BE2C (cell line): ENCODE measurements at places on chromosomes 11 and 22.

DNA sequence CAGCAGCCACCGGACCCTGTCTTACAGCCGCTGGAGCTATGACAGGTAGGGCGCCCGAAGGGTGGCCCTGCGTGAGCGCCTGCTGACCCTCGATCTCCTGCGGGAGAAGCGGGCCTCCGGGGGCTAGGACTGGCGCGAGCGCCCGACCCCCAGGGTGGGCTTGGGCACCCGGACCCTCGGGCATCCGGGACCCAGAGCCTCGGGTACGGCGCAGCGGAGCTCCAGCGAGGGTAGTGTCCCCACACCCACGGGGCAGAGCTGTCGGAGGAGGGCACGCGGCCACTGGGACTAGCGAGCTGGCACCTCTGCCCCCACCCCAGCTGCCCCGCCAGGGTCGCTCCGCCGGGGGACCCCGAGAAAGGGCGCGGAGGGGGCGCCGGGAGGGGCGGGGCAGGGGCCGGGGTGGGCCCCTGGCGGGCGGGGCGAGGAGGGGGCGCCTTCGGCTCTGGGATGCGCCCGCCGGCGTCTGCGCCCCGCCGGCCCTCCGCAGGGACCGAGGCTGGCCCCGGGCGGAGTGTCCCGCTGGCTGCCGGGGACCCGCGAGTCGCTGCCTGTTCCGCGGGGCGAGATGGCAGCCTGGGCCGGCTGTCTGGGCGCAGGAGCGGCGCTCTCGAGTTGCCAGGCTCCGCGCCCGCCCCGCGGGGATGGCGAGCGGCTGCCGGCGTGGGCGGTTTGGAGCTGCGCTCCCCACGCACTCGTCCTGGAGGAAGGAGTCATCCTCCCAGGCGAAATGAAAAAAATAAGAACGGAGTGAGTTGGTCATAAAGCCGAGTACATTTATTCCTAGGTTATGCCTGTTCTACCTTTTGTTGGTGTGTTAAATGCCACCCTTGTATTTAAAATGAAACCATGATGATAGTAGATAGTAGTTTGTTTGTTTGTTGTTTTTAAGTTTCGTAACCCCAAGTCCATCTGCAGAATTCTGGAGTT lies 32.4 kb downstream of the EIF3F start:
- peak; percentile 24 for DNase-seq

- no peak for DNase-seq
Measured at GRCh38 chr11:70247710-70248072, 22.8 kb upstream of the PPFIA1 start.

- DNase-seq, result no peak
Measured at GRCh38 chr22:38132794-38133193, 22.3 kb upstream of the BAIAP2L2 start.

GRCh38 chr11:24593332-24593731 lies 96.5 kb downstream of the LUZP2 start:
- DNase-seq, result no peak

DNA sequence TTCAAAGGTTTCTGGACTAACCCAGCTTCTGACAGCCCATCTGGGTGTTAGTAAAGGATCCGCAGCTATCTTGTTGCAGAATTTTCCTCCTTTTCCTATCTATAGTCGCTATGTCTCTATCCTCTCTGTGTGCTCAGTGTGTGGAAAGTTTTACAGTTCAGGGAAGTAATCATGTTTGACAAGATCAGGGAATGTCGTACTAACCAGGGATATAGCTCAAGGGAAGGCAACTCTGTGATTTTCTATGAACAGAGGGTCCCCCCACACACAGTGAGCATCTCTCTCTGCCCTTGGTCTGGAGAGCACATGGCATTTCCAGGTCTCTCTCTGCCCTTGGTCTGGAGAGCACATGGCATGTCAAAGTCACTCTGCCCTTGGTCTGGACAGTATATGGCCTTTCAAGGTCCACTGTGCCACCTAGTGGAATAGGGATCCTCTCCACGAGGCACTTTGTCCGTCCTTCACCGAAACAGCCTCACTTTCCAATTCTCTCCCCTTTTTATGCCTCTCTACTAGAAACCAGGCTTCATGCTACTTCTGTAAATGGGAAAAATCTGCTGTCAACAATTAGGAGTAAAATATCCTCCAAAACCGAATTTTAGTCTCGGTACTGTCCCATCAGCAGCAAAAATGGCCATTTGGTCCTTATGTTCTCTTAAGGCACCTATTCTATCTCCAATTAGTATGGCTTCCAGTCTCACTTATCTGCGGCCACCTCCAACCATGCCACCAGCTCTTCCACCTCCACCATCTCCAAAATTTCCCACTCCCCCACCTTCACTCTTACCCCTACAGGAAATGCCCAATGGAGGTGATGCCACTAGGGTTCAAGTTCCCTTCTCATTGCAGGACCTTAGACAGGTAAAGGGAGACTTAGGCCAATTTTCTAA lies 88.7 kb downstream of the IGLL5 start:
- no peak for DNase-seq

- DNase-seq, result no peak
Measured at GRCh38 chr11:114782650-114783310, 104.5 kb downstream of the NXPE2 start.

DNA sequence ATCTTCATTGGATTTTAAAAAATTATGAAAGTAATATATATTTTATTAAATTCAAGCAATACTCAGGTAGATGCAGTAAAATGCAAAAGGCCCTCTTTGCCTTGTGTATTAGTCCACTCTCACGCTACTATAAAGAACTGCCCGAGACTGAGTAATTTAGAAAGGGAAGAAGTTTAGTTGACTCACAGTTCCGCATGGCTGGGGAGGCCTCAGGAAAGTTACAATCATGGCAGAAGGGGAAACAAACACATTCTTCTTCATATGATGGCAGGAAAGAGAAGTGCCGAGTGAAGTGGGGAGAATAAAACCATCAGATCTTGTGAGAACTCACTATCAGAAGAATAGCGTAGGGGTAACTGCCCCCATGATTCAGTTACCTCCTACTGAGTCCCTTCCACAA lies 130.8 kb downstream of the HIPK3 start:
- no peak for DNase-seq

- DNase-seq, result peak; percentile 66
Measured at GRCh38 chr11:8006349-8006977, 19.3 kb downstream of the EIF3F start.

- no peak for DNase-seq
Measured at GRCh38 chr11:134942681-134943080, 530.6 kb upstream of the B3GAT1 start.

DNA sequence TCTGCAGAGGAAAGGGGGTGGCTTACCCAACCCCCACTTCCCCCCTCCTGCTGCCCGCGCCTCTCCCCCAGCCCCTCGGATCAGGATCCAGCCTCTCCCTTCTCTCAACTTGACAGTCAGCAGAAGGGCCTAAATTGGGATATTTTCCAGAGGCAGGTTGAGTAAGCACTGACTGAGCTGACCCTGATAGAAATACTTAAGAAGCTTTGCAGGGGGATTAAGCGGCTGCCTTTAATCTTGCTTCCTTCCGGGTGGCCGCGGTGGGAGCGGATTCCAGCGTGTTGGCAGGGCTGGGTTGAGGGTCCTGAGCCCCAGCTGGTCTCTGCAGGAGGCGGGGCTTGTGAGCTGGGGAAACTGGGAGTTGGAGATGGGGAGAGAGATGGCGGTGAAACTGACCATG lies 445.2 kb downstream of the NTM start:
- no peak for DNase-seq

- DNase-seq, result no peak
Measured at GRCh38 chr11:122038543-122038942, 77.5 kb downstream of the BLID start.

- no peak for DNase-seq
Measured at GRCh38 chr11:6567371-6567745, 36.1 kb downstream of the RRP8 start.

GRCh38 chr11:126588630-126589491 lies 233.4 kb downstream of the ST3GAL4 start:
- no peak for DNase-seq

DNA sequence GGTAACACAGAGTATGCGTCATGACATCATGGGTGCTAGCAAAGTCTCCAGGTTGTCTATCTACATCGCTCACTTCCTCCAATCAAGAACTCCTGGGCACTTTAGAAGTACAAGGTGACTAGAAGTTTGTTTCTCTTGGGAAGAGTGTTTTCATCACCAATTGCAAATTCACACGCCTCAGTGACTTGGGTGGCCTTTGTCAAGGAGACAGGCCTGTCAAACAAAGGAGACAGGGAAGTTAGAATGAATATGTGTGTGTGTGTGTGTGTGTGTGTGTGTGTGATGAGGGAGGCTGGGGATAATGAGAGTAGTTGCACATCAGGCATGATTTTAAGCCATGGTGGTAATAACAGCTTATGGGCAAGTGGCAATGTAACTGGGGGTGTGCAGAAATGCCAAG lies 953.2 kb downstream of the OPCML start:
- DNase-seq, result no peak

GRCh38 chr11:46249938-46250744 lies 27.3 kb upstream of the CREB3L1 start:
- DNase-seq, result no peak

DNA sequence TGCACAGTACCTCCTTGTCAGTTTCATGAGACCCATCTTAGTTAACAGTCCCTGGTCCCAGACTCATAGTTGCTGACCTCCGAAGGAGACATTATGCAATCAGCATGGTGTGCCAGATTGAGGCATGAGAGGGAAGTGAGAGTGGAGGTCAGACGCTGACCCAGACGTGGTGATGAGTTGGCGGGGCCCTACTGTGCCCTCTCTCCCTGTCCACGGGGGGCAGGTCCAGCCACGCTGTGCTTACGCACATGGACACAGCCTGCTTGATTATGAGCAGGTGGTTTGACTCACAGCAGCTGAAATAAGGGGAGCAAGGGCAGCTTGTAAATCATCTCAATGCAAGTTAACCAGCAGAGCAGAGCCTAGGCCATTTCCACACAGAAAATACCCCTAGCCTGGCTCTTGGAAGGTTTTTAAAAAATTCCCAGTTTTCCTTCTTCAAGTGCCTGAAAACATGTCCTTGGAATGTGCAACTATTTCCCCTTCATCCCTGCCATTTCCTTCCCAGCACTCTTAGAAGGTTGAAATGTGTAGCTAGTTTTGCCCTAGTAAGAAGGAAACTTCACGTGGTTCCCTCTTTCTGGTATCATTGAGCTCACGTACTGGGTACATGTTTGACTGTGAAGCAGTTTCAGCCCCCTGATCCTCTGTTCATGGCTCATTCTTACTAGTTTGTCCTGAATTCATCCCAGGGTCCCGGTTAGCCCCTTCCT lies 122.6 kb upstream of the SORL1-AS1 start:
- DNase-seq, result no peak

- DNase-seq, result no peak
Measured at GRCh38 chr11:60905551-60906113, 753 bp downstream of the PRPF19 start.
